Stimulated activated CD4-positive, alpha-beta T cell treated with anti-CD3 and anti-CD28 coated beads, Interleukin-2, amount 100 ng/mL, for 24 hours (primary cell): ENCODE measurements at places on chromosomes 5 and 9.

DNA sequence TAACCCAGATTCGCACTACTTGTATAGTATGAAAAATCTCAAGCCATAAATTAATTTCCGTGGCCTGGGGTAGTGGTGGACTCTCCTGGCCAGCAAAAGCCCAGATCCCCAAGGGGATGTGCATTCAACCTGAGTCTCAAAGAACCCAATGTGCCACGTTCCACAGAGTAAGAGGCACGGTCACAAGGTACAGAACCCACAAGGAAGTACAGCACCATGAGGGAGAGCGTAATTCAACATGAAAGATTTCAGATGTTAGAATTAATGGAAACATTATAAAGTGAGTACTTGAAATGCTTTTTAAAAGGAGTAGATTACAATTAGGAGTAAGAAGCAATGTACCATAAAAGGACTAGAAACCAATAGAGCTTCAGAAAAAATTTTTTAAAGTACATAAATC, 23.4 kb downstream of the SRD5A1 start:
- DNase-seq, result no peak

GRCh38 chr5:141084487-141084989, 9.9 kb upstream of the PCDHB2 start:
- peak; percentile 23 for DNase-seq

DNA sequence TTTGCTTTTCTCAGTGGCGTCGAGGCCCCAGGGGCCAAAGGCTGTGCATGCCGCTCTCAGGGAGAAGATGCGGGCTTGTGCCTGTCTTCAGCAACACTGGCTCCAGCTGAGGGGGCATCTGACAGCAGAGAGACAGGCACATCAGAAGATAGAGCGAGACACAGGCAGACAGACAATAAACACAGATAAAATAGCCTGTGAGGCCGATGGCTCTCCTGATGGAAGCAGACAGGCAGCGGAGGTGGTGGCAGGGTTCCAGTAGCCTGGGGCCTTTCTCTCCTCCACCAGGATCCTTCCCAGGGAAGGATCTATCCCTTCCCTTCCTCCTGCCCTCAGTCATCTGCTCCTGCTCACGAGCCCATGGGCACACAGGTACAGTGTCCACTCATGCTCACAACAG, 16.6 kb upstream of the UNC5A start:
- no peak for DNase-seq

GRCh38 chr5:74054139-74054538, 428.1 kb downstream of the ARHGEF28 start:
- DNase-seq, result no peak

GRCh38 chr5:25481463-25481862, 836.7 kb upstream of the CDH10 start:
- no peak for DNase-seq

GRCh38 chr5:40688127-40688761, 8.5 kb downstream of the PTGER4 start:
- peak; percentile 90 for DNase-seq

DNA sequence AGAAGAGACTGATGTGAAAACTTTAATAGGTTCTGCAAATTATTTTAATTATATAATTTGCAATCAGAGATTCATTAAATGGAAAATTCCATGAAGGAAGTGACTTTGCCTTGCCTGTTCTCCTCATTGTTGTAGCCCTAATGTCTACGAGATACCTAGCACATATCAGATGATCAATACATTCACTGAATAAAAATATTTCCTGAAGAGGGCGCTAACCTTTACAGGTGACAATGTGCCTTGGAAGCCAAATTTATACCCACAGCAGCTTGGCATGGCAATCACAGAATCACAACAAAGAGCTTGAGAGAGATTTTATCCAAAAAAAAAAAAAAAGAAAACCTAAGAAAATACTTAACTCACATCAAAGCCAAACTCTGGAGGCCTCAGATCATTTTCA, 17.4 kb downstream of the HAUS6 start:
- no peak for DNase-seq

- DNase-seq, result no peak
These were observed 607 bp downstream of the BARX1 start for GRCh38 chr9:93954434-93955061.

DNA sequence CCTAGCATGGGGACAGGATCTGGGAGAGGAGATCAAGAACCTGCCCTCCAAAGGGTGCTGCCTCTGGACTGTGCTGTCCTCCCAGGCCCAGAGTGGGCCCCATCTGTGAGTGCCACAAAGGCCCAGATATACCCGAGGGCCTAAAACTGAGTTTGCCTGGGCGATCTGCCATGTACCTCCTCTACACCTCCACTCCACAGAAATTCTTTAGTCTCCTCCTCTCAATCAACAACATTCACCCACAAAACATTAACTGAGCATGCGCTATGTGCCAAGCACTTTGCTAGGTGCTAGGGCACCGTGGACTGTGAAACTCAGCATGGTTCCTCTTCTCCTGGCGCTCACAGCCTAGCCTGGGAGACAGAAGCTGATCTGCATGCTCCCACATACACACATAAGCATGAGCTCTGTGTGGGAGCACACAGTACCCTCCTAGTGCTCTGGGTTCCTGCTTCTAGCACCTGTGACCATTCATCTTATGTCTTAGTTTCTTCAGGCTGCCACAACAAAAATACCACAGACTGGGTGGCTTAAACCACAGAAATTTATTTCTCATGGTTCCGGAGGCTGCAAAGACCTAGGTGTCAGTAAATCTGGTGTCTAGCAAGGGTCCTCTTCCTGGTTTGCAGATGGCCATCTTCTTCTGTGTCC, 82.0 kb upstream of the FSTL4 start:
- no peak for DNase-seq

DNA sequence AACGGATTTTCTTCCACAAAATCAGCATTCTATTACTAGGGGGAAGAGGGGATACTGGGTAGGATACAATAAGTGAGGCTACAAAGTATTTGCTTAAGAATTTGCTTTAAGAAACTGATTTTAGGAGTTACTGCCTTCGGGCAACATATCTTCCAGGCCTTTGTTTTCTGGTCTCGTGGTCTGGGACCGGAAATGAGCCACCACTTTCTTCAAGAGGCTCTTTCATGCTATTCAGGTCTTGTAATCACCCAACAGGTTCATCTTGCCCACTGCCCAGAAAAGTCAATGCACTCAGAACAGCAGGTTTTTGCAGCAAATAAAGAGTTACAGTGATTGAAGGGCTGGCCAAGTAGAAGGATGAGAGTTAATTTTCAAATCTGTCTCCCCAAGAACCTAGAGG, 6.6 kb upstream of the AOPEP start:
- no peak for DNase-seq

DNA sequence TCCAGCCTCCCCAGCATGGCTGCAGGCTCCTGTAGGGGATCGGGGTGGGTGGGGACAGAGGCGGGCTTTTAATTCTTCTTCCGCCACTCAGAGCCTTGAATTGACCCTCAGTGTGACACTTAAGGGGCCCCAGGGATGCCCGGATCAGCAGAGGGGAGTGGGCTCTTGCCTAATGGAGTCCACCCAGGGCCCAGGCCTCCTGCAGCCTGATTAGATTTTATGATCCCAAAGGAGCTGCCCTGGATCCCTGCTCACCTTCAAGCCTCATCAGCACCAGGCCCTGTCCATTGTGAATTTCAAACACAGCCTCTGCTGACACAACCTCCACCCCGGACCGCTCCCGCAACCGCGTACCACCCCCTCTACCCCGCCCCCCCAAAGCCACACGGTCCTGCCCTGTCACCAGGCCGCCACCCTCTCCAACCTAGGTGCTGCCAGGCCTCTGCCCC, 214.1 kb upstream of the IER5L start:
- DNase-seq, result no peak
